ENCODE measurements at places on chromosomes 4 and X. TPM values are rescaled to one million over a fixed set of nuclear protein-coding genes. Genes with fewer than 3 reads are reported as not detected.

GRCh38 chrX:12210971-12211370 lies 72.7 kb downstream of the FRMPD4 start:
- DNase-seq, result no peak

- no peak for DNase-seq
Observed at GRCh38 chrX:45240301-45240700, 39.6 kb upstream of the DIPK2B start.

DNA sequence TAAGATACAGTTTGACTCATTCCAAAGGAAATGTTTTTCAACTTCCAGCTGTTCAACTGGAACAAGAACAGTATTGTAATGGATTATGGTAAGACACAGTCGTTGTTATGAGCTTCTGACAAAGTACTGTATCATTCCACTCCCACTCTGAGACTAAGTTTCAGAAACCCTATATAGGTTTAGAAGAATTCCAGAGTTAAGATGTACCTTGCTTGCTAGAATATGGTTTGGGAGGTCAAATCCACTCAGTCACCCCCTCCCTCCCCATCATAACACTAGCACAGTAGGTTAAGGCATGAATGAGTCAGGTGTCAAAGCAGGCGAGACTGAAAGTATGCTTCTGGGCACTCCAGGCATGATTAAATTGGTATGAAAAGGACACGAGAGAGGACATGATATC lies 339.7 kb downstream of the DMD start:
- DNase-seq, result no peak

DNA sequence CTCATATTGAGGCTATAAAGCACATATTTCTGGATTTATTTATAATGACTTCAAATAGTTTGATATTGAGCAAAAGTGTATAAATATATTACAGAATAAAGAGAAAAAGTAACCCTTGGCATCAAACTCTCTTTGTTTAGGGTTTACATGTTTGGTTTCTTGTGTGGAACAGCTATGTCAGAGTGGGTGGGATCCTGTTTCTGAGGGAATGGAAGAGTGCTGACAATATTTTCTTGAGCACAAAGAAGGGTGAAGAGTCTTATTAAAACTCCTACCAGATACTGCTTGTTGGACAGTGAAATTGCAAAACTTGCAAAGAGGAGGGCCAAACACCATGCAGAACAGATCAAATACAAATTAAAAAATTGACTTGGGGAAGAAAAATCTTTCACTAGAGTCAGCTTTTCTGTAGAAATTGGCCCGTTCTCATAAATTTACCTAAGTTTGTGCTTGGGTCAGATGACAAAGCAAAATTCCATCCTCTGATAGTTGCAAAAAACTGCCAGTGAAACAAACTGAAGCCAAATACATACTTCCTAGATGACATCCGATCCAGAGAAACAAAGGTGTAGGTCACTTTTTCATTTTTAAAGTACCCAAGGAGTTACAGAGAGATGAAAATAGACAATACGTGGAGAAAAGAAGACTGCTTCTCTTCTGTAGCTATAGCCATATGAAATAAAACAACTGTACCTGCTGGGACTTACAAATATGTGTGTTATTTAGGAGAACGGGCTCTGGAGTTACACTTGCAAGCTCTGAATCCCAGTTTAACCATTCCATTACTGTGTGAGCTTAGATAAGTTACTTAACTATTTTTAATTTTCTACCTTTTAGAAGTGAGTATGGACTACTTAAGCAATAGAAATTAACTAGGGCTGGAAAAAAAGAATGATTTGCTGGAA lies 133.3 kb downstream of the MAML3 start:
- no peak for DNase-seq

- no peak for DNase-seq
Observed at GRCh38 chr4:96044971-96045370, 205.1 kb downstream of the PDHA2 start.

GRCh38 chr4:76987153-76987591 lies 37.6 kb downstream of the SEPTIN11 start:
- DNase-seq, result no peak

DNA sequence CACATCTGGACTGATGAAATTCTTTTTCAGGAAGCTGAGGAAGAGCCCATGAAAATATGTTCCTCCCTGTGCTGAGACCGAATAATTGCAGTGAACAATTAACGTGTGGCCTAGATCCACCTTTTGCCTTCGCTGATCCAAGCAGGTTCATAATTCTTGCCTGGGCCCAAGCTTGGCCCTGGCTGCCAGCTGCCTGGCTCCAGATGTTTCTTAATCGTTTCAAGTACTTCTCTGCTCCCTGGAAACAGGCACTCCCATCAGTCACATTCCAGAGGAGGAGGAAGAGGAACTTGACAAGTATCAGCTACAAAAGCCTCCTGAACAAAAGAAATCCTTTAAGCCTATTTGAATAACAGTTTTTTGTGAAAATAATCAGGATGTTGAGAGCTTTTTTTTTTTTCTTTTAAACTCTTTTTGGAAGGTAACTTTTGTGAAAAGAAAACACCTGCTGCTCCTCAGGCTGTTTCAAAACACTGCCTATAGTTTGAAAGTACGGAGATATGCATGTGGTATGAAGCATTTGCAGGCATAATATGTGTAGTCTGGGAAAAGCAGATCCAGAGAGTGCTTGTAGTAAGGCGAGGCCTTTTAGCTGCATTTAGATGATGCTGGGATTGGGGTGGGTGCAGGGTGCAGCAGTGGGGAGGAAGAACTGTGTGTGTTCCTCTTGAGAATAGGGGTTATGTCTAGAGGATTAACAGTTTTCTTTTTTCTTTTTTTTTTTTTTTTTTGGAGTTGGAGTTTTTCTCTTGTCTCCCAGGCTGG lies 154.4 kb downstream of the PTTG2 start:
- no peak for DNase-seq

DNA sequence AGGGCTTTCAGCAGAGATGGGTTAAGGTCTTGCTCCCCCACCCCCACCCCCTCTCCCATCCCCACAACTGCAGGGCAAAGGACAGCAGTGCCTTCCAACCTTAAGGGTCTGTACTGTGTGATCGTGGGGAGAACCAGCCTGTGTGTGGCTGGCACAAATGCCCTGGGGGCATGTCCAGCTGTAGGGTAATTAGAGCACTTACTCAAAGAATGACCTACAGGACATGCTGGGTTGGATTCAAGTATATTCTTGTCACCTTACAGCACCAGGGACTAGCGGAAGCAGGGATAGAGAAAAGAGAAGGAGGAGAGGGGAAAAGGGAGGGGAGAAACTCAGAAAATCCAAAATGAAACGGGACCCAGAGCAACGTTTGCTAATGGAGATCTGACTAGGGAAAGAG lies 191.3 kb upstream of the GATB start:
- DNase-seq, result no peak

- DNase-seq, result no peak
Observed at GRCh38 chr4:31294655-31295480, 574.7 kb downstream of the PCDH7 start.

- no peak for DNase-seq
Observed at GRCh38 chrX:40628506-40628905, 5.3 kb downstream of the MPC1L start.

- DNase-seq, result no peak
Observed at GRCh38 chr4:35697210-35697736, 547.0 kb downstream of the ARAP2 start.

- DNase-seq, result peak; percentile 24
Observed at GRCh38 chr4:82201805-82202641, 171.8 kb downstream of the HNRNPD start.

Gene KCNIP4
- not detected for total RNA-seq

Gene SLC2A9
- total RNA-seq, result 3.5 TPM

GRCh38 chr4:32697281-32697814 lies 1977.2 kb downstream of the PCDH7 start:
- DNase-seq, result no peak

GRCh38 chrX:30183554-30183953 lies 31.8 kb upstream of the MAGEB2 start:
- no peak for DNase-seq

- no peak for DNase-seq
Observed at GRCh38 chr4:45350438-45350837, 624.1 kb upstream of the GNPDA2 start.

Gene SHROOM4
- 0.94 TPM for total RNA-seq

DNA sequence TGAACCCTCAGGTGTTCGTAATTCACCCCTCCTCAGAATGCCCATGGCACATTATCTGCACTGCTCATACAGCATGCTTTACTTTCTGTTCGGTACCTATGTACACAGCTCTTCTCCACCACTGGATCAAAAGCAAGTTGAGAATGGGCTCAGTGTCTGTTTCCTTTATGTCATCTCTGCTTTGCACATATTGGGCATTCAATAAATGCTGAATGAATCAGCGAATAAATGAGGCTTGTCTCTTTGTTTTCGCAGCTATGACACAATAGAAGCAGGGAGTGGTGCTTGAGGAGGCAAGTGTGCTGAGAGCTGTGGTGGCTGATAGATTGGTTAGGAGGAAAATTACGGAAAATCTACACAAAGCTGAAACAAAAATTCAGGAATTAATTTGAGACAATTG lies 109.1 kb upstream of the VMA21 start:
- DNase-seq, result no peak

Gene PNMA6E
- total RNA-seq, result not detected

Gene ENAM
- 1.2 TPM for total RNA-seq

Gene UGT2B15
- 0.05 TPM for total RNA-seq

GRCh38 chr4:4866124-4866865 lies 6.8 kb downstream of the MSX1 start:
- DNase-seq, result no peak

- no peak for DNase-seq
Observed at GRCh38 chr4:123588631-123589241, 192.1 kb downstream of the SPRY1 start.

DNA sequence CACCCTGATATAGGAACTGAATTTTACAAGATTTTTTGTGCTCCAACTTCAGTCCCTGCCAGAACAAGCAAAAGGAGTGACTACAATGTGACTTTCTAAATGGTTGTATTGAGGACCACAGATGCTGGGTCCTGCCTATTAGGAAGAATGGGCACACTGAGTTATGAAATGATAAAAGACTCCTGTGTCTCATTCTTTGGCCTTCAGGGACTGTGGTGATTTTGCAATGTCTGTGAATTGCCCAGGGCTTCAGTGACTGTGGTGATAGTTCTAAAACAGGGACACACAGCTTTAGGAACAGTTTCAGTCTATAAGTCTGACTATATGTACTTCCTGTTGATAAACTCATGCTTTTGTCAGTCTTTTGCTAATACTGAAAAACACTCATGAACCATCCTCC lies 210.2 kb downstream of the DMD start:
- DNase-seq, result no peak

Gene DMRTC1
- 0.05 TPM for total RNA-seq

Gene CENPI
- 9.7 TPM for total RNA-seq

Gene HSPA4L
- 4.2 TPM for total RNA-seq

DNA sequence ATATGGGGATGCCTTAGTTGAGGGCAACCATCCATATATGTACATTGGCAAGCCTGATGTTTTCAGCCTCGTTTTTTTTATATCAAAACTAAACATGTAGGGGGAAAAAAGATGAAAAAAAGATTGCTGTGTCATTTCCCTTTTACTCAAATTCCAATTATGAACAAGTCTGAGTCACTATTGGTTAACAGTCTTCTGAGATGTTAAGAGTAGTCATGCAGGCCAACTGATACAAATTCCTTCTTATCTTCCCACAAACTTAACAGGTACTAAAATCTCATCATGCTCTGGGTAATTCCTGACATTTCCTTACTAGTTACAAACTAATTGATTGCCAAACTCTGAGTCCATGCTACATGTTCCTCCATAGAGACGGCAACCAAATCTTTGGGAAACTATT lies 222.1 kb downstream of the FRMPD4 start:
- DNase-seq, result no peak

GRCh38 chr4:137530176-137530575 lies 2.1 kb downstream of the PCDH18 start:
- DNase-seq, result no peak

- DNase-seq, result no peak
Observed at GRCh38 chr4:94446386-94446785, 5.4 kb upstream of the PDLIM5 start.

Gene CC2D2A
- 3.3 TPM for total RNA-seq

DNA sequence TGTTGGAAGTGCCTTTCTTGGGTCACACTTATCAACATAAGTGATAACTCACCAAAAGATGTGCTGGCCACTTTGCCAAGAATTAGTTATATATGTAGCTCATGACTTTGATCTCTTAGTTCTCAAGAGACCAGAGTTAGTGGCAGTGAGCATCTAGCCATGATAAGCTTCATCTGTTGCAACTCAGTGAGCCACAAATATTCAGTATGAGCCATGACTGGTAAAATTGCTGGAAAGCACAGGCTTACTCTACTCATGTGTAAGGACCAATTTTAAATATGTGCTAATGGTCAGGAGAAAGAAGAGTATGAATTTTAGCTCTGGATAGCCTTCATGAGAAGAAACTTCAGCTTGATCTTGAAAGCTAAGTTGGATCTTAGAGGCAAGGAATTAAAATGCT lies 59.4 kb upstream of the TLL1 start:
- DNase-seq, result no peak

DNA sequence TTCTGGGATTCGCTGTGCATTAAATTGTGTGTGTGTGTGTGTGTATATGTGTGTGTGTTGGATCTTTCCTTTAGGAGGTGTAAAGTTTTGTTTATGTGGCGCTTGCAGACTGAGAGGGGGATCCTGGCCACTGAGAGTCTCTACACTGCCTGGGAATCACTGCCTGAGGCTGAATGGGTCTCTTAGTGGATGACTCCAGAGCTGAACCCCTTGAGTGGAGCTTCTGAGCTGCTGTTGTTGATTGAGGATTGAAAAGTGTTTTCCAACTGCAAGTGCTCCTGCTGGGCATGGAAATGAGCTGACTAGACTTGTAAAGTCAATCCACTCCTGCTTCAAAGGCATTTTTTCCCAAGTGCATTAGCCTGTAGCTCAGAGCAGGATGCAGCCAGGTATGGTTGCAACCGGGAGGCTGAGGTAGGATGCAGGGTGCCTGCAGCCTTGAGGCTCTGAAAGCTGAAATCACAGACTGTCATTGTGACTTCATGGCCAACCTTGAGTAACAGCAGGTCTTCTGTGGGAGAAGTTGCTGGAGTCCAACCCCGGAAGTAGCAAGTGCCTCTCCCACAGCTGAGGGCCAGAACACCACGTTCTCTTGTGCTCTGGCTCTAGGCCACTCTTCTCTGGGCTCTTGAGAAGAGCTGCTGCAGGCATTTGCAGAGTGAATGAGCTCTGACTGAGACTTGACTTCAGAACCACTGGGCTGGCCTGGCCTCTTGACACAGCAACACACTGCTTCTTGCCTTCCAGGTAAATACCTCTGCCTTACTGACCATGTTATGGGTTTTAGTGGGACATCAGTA lies at the start of gene TBX22:
TSS of gene TBX22 (plus strand) at position 613 of the 800 bp plus-strand sequence. CDS start 7,517 bp downstream, outside the sequence.
- DNase-seq, result no peak

Gene EMCN
- 7.9 TPM for total RNA-seq

Gene FSTL5
- 0.05 TPM for total RNA-seq

Gene RNF128
- 0.90 TPM for total RNA-seq

Gene DACH2
- total RNA-seq, result 0.05 TPM

DNA sequence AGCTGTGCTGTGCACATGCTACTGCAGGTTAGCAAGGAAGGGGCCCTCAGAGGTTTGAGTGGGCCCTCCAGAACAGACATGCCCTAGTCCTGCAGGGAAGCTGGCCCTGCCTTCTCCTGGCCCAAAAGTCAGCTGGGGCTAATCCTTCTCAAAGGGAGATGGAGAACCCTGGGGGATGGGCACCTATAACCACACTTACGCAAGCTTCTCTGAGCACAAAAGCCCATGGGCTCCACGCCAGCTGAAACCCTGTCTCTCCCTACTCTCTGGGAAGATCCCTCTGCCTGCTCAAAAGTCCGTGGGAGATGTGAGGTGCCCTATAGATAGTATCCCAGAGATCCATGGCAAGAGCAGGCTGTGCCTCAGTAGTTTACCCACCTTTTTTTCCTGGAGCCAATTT lies 58.9 kb upstream of the DKK2 start:
- DNase-seq, result no peak
